ENCODE measurements at places on chromosomes 7 and 10.

GRCh38 chr7:96614154-96614867 is 95.3 kb downstream of the SEM1 start:
- no peak for DNase-seq

- no peak for DNase-seq
These were observed 401.7 kb downstream of the EXOC4 start for GRCh38 chr7:133654547-133654946.

DNA sequence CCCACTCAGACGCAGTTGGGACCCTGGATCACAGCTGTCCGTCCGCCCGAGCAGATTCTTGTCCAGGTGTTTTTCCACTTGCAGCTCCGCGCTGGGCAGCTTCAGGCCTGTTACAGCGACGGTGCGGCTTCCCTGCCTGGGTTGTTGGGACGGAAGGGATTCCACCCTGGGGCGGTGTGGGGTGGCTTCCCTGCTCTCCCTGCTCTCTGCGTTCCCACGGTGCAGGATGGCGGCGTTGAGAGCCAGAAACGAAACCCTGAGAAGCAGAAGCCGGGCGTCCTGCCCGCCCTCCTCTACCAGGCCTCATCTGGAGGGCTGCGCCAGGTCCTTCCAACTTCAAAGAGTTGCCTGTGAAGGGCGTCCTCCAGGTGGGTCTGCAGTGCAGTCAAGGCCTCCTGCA is 194.4 kb downstream of the ADARB2 start:
- no peak for DNase-seq

DNA sequence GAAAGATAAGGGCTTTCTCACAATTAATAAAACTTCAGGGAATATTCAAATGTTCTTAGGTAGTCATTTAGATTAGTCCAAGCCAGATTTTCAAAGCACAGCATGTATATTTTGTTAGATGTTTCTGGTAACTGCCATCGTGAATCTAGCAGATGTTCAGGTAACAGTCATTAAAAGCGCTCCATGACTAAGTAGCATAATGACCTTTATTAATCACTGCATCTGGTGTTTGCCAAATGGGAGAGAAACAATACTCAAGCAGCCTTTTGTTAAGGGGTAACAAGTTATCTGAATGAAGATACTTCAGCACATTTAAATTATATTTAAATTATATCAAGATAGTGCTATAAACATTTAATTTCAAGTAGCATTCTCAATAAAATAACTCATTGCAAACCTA is 47.5 kb downstream of the USP6NL start:
- no peak for DNase-seq

- DNase-seq, result no peak
These were observed 75.9 kb downstream of the SH2D4B start for GRCh38 chr10:80613466-80614170.

DNA sequence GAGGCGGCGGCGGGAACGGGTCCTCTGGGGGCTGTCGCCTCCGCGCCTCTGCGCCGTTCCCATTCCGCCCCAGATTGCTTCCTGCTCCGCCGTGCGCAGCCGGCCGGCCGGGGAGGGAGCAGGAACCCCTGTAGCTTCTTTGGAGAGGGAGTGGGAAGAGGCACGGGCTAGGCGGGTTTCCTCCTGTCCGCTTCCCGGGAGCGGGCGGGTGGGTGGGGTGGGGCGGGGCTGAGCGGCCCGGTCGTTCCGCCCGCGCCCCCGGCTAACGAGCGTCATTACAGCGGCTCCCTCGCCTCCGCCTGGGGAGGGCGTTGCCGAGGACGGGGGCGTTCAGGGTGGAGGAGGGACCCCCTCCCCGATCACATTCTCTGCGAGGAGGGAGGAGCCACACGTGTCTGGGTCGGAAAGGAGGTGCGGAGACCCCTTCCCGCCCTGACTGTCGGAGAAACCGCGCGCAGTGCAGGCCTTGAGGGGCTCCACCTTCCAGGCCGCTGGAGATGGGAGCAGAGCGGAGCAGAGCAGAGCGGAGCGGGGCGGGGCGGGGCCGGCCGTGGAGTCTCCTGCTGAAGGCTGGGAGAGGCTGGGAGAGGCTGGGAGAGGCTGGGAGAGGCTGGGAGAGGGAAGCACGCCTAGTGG is 39.7 kb downstream of the AGAP3 start:
- DNase-seq, result peak; percentile 26

DNA sequence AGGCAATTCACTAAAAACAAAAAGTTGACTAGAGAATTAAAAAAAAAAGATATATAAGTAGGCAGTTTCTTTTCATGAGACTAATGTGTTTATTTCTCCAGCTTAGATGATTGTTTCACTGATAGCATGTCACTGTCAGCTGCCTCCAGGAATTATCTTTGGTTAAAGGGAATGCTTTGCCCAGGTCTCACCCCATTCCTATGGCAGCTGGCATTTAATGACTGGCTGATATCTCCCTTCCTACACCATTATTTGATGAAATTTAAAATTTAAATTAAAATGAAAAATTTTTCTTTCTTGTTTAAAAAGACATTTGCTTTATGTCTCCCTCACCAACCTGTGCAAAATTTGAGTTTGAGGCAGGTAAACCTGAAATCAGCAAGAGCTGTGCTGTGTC is 214.5 kb upstream of the PRSS1 start:
- no peak for DNase-seq

DNA sequence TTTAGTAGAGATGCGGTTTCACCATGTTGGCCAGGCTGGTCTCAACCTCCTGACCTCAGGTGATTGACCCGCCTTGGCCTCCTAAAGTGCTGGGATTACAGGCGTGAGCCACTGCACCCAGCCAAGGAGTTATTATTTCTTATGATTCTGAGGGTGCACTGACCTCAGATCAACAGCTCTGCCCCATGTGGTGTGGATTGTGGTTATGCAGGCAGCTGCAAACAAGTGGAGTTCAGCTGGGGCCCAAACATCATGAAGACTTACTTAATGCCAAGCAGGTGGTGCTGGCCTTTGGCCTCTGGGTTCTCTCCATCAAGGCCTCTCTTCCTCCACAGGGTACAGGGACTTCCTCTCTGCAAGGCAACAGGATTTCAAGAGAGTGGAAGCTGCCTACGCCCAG is 45.1 kb upstream of the OPTN start:
- no peak for DNase-seq
